ENCODE measurements at places on chromosomes 1 and 21. TPM values are rescaled to one million over a fixed set of nuclear protein-coding genes. Genes with fewer than 3 reads are reported as not detected.

MATN1 gene
- 0.26 TPM for total RNA-seq

COL16A1 gene
- 59.5 TPM for total RNA-seq

HSPG2 gene
- total RNA-seq: 173 TPM

A3GALT2 gene
- total RNA-seq: not detected

Data from aortic smooth muscle cell (primary cell).